Stimulated activated CD8-positive, alpha-beta memory T cell treated with anti-CD3 and anti-CD28 coated beads, Interleukin-12 subunit alpha, Interleukin-12 subunit beta, amount 100 ng/mL, for 1 hour (primary cell): ENCODE measurements at places on chromosomes 13 and 19.

DNA sequence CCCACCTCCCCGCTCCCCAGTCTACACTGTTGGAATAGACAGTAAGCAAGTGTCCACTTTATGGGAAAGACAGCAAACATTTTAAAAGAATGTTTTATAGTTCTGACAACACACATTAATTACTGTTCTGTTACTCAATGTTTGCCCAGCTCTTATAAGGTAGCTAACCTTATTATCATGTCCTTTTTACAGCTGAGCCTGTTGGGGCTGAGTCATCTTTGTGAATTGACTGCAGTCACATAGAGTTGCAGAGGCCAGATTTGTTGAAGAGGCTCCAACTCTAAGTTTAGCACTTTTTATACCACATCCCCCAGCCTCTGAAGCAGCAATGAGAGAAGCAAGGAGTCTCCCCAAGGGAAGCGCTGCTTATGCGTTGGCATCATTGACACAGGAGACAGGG lies 76.2 kb downstream of the C13orf42 start:
- no peak for DNase-seq

DNA sequence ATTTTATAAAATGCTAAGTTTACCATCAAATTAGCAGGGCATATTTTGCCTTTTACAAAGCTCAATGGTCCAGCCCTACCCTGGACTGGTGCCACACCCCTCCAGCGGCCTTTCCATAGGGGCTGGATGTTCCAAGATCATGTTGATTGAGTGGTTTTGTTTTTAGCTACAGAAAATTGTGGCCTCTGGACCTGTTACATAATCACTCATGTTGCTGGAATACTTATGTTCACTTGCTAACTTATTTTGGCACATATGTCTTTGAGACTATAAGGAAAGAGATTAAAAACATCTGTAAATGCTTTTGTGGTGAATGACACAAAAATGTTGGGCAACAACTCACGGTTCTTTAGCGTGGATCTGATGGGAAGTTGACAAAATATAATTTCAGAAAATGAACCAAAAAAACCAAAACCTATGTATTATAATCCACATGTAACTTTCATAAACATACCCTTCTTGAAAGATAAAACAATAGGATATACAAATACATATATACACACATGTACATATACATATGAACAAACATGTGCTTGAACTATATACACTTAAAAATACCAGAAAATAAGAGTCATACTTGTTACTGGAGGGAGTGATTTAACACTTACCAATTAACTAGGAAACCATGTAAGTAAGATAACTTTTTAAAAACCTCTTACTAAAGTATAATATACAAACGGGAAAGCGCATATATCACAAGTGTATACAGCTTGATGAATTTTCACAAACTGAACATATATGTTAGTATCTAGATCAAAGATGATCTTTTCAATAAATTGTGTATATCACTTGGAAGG lies 46.6 kb upstream of the SLC15A1 start:
- no peak for DNase-seq

GRCh38 chr13:65912516-65912915 lies 1317.6 kb downstream of the PCDH9 start:
- no peak for DNase-seq

- DNase-seq: no peak
Measured at GRCh38 chr13:30305456-30305970, 1.8 kb downstream of the KATNAL1 start.

GRCh38 chr19:15285896-15286591 lies 46.3 kb downstream of the BRD4 start:
- no peak for DNase-seq

DNA sequence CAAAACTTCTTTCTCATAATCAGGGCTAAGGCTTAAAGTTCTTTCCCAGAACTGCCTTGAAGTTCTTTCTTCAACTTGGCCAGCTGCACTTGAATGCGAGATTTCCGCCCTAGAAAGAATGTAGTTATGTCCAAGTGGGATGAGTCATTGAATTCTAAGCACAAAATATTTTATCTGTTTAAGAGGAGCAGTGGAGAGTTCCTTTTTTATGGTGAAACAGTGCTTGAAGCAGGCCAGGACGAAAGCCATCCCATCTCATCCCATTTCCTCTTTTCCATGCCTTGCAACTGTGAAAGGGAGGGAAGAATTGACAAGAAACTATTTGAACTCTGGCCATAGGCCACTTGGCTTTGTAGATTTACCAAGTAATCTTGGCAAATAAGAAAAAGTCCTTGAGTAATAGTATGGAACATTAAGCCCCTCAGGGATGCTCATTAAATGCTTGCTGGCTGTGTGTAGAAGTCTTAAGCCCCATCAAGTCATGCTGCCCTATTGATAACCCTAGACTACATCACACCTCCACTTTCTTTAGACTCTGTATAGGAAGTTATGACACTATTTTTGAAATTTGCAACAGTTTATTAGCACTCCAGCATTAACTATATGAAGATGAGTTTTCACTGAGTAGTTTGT lies 174.5 kb downstream of the KCTD12 start:
- DNase-seq: no peak

DNA sequence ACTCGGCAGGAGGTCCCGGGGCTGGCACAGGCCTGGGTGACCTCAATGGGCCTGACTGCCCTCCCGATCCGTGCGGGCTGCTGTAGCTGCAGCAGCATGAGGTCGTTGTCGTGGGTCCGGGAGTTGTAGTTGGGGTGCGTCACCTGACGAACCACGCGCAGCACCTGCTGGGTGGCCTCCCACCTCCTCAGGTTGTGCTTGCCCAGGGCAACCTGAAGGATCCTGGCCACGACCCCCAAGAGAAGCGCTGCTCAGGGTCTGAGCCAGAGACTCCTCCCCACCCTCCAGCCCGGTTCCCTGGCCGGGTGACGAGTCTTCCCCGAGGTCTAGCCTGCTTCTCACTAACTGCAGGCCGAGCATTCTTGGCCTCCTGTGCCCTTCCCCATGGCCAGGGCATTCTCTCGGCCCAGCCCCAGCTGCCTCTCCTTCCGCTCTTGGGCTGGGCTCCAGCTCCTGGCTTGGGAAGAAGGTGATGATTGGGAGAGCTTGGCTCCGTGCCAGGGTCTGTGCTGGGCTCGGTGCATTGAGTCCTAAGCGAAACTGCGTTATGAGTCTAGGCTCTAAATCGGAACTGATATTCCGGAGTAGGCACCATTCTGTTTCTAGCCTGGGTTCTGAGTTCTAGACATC lies 3.1 kb downstream of the KLK14 start:
- DNase-seq: no peak

DNA sequence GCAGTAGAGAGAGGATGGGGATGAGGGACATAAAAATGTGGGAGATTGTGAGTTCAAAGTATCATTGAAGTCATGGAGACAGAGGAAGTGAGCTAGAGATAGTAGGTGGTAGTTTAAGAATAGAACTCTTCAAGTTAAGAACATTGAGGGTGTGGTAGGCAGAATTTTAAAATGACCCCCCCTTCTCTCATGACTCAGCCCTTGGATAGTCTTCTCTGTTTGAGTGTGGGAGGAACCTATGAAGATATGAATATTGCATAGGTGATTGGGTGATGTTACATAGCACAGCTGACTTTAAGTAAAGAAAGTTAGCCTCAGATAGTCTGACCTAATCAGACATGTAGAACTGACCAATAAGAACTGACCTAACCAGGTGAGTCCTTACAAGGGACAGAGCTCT lies 418.6 kb downstream of the FOXO1 start:
- no peak for DNase-seq

GRCh38 chr19:4278419-4279266 lies at the start of gene SHD:
TSS of gene SHD (plus strand) at chr19:4279266. CDS start at chr19:4280064, 798 bp downstream.
- no peak for DNase-seq

- peak; percentile 49 for DNase-seq
Measured at GRCh38 chr19:2171349-2172145, 7.8 kb downstream of the DOT1L start.

GRCh38 chr19:5961969-5962945 lies 15.7 kb downstream of the RANBP3 start:
- DNase-seq: peak; percentile 48

DNA sequence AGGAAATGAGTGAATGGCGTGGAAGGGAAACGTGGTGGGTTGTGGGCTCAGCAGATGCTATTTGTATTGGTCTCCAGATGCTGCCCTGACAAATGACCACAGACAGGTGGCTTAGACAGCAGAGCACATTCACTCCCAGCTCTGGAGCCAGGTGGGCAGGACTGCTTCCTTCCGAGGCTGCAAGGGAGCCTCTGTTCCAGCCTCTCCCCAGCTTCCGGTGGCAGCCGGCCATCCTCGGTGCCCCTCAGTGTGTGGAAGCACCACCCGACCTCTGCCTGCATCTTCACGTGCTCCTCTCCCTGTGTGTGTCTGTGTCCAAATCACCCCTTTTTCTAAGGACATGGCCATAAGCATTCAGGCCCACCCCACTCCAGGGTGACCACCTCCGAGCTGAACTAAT lies 105.1 kb downstream of the SOX1 start:
- no peak for DNase-seq

DNA sequence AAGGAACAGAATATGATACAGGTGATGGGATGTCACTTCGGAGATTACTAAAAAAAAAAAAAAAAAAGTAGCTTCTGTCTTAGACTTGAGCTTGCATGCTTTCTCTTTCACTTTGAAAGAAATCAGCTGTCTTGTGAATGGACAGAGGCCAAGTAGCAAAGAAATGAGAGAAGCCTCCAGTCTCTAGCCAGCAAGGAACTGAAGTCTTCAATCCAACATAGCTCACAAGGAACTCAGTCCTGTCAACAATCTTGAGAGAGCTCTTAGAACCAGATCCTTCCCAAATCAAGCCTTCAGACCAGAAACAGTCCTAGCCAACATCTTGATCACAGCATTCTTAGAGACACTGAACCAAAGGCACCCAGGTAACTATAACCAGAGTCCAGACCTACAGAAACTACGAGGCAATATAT lies 7.7 kb downstream of the N4BP2L2 start:
- DNase-seq: no peak
